ENCODE measurements at places on chromosomes 12 and 14.

GRCh38 chr12:51403681-51404136 is 12.5 kb upstream of the GALNT6 start:
- no peak for DNase-seq

- DNase-seq, result no peak
These were observed at the start of gene RERGL for GRCh38 chr12:18090093-18090492. Gene RERGL (minus strand): TSS chr12:18090193. CDS start chr12:18090140, 53 bp downstream.

- DNase-seq, result no peak
These were observed 302.1 kb downstream of the RPAP3 start for GRCh38 chr12:47403681-47404080.

DNA sequence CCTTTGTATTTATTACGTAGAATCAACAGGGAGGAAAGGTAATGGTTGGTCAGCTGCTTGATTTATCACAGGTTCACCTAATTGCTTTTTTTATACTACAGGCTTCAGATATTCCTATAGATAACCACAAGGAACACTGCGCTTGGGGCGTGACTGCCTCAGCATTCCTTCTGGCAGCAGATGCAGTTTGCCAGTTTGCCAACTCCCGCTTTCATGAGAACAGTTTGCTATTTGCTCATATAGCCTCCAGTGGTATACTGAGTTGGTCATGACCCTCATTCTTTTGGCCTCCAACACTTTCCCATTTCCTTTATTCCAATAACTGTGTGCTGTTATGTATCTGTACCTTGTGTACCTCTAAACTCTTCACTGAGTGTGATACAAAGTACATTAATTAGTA is 38.6 kb upstream of the ACSM4 start:
- DNase-seq, result no peak

- DNase-seq, result peak; percentile 38
These were observed 94.3 kb downstream of the RFLNA start for GRCh38 chr12:124389138-124389724.

DNA sequence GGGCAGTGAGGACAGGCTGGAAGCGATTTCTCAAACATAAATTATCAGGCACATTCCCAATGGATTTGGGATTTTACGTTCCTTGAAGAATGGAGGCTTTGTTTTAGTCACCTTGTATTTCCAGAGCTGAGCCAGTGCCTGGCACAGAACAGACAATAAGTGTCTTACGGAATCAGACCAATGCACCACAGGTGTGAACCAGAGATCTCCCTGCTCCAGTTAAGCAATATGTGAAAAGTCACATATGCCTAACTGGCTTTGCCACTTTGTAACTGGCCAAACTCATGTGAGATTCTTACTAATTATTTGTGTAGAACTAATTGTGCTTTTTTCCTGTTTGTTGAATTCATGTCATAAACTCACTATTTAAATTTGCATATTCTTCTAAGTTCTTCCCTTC is 130.4 kb downstream of the KCNH5 start:
- DNase-seq, result no peak

DNA sequence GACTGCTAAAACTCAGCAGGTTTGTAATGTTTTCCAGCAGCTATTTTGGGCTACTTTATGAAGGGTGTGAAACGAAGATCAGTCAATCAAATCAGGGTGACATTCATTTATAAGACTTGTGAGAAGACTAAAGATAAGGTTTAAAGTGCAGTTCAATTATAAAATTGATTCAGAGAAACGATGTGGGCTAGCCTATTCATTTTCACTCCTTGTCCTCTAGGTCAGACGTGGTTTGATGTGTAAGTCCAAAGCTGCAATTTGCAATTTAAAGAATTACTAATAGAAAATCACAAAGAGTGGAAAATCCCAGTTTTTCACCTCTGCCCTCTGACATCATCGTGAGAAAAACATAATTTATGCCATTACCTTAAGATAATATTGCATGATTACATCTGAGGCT is 243.5 kb upstream of the NOVA1 start:
- DNase-seq, result no peak

DNA sequence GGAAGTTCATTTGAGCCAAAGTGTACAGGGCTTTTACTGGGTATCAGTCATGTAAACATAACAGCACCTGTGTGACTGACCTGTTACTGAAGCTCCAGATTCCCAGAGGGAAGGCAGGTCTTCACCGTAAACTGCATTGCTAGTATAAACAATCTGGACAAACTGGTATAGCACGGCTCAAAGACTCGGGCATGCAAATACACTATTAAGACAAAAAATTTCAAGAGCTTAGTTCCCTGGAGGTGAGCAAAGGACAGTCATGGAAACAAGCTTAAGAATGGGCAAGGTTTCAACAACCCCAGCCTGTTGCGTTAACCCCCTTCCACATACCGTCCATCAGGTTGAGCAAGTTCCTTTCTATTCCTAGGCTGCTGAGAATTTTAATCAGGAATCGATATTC is 9.4 kb downstream of the PARP11 start:
- DNase-seq, result no peak

GRCh38 chr14:81990312-81990761 is 456.7 kb upstream of the SEL1L start:
- DNase-seq, result no peak

DNA sequence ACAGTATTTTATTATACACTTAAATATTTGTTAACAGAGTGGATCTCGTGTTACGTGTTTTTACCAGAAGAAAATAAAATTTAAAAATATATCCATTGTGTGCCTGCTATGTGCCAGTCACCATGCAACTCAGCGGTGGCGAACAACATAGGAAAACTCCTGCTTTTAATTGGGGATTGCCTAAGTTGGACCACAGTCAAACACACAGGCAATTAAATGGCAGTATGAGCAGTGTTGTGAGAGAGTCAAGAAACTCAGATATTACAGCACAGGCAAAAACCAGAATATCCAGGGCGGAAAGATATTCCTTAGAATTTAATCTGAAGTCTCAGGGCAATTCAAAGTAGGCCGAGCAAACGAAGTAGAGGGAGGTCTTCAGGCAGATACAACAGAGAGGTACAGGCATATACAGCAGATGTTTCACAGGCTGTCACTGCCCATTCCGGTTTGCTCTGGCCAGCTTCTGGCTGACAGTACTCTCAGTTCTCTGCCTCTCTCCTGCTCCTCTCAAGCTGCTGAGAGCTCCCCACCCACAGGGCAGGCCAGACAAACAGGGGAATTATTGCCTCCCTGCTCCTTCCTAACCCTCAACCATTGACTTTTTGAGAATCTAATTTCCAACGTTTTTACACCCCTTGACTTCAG is 540.2 kb upstream of the TMEM132C start:
- no peak for DNase-seq

- no peak for DNase-seq
These were observed 214.7 kb upstream of the RTL1 start for GRCh38 chr14:101118233-101118632.

GRCh38 chr12:108468196-108468968 is 46.7 kb upstream of the FICD start:
- no peak for DNase-seq

- no peak for DNase-seq
These were observed 16.4 kb downstream of the HDAC7 start for GRCh38 chr12:47803191-47803875.

DNA sequence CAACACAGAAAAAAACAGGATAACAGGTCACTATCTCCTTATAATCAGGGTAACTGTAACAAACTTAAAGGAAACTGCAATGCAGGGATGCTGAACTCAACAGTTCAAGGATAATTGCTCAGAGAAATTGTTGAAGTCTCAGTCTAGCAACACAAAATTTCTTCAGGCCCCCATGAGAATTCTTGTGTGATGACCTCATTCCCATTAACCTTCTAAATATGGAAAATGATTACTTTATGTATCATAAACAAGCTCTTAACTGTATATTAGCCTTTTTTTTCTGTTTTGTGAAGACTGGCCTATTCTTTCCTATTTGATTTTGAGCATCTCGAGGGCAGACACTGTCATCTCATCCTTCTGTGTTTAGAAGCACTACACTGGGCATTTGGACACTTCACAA is 47.1 kb downstream of the IGF1 start:
- no peak for DNase-seq

GRCh38 chr12:45220363-45220931 is 4.6 kb downstream of the ANO6 start:
- no peak for DNase-seq

- DNase-seq, result no peak
These were observed 419 bp upstream of the ATXN7L3B start for GRCh38 chr12:74537126-74537706.

DNA sequence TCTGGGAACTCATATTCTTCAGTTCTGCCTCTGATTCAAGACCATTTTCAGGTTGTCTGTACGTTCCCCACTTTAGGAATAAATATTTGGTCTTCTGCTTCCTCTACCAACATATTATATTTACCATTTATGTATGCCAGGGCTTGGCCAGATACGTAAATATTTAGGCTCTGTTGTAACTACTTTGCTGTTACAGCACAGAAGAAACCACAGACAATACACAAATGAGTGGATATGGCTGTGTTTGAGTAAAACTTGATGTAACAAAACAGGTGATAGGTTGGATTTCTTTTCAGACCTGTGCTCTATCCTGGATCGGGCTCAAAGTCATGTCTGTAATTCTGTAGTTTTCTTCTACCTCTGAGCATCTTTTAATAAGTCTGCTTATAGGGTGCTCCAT is 37.5 kb downstream of the RAP1B start:
- DNase-seq, result no peak

DNA sequence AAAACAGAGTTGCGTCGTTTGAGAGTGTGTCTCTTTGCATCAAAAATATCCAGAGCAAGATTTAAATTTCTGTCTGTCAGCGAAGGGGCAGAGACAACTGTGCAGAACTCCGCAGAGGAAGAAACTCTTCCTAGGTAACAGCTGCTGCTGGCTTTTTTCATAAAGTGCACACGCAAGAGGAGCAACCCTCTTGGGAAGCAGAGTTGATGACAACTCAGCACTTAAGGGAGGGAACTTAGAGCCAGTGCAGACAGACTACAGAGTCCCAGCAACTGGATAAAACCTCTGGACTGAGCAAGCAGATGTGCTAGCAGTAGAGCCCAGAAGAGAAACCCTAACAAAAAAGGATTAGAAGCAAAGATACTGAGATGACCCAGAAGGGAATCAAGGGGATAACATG is 337.1 kb downstream of the PCNX1 start:
- DNase-seq, result no peak

DNA sequence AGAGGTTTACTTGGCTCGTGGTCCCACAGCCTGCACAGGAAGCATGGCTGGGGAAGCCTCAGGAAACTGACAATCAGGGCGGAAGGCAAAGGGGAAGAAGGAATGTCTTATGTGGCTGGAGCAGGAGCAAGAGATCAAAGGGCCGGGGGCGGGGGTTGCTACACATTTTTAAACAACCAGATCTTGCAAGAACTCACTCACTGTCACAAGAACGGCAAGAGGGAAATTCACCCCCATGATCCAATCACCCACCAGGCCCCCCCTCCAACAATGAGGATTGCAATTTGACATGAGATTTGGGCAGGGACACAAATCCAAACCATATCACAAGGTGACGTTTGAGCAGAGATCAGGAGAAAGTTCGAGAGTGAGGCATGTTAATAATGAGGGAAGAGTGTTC is 163.7 kb upstream of the RPH3A start:
- DNase-seq, result no peak

DNA sequence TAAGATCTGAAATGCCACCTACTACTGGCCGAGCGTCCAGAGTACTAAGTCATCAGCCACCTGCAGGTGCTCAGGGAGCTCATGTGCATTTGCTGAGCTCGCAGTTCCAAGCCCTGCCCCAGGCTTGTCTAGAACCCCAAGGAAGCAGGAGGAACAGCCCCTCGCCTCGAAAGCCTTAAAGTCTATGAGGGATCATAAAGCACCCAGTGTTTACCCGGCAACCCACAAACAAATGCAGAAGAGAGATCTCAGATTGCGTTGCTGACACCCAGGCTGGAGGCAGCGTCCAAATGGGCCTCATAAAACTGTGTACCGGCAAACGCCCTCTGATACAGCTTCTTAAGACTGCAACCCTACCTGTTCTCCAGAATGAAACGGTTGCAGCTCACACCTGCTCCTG is 6.8 kb downstream of the KDM2B start:
- DNase-seq, result no peak

DNA sequence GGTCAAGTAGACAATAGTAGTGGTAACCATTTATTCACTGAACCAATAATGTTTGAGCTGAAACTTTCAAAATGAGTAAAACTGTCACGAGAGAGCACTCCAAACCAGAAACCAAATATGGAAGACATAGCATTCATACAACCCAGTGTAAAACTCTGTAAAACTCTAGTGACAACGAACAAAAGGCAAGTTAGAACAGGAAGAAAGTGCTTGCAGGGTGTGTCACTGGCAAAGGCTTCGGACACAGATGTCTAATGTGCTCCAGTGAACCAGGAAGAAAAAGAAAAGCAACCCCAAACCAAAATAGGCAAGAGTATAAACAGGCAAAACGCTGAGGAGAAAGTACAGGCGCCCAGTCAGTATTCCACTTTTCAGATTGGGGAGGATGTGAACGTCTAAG is 79.3 kb upstream of the FZD10 start:
- DNase-seq, result no peak

GRCh38 chr12:128727999-128728398 is 95.8 kb downstream of the SLC15A4 start:
- DNase-seq, result no peak

DNA sequence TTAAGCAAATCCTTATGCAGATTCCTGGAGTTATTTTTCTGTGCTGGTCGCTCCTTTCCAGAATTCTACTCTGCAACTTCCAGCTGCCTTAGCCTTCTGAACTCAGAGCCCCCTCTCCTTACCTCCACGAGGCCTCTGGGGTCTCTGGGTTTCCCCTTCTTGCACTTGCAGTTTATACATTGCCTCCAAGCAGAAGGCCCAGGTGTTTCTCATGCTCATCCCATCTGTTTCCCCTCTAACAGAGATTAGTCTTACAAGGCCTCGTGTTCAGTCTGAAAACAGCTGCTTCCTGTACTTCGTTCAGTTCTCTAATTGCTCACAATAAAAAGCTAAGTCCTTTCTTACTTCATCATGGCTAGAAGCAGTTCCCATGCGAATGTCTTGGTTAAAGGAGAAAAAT is 134.4 kb upstream of the FGD4 start:
- DNase-seq, result no peak

DNA sequence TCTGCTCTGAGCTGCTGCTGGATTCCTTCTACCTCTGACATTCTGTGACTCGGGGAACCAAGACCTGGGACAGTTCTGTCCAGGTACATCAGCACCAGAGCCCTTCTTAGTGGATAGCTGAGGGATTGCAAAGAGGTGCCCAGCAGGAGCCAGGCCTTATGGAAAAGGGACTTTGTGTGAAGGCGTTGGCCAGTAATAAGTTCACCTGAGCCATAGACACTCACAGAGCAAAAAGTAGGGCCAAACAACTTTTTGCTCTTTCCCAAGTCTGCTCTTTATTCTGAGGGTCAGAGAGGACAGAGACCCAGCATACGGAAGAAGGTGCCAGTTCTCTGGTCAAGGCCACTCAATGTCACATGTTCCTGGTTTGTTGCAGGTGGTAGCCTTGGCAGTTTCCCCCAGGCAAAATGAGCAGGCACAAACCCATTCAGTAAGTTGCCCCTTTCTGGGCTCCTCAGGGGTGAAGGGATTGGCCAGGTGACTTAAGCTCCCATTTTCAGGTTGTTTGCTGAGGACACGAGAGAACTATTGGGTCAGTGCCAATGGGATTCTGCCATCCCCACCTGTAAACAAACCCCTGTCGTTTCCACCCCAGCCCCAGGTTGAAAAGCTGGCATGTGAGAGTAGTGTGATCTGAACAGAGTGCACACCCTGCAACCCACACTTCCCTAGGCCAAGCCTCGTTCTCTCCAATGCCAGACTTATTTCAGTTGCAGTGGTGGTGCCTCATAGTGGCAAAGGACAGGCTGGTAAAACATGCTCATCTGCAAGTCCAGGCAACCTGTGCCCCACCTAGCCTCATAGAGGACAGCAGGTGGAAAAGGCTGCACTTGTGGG is 150.3 kb downstream of the SMOC1 start:
- no peak for DNase-seq

GRCh38 chr12:42607584-42608058 is 18.1 kb upstream of the PRICKLE1 start:
- no peak for DNase-seq
